Stimulated activated CD4-positive, alpha-beta T cell treated with anti-CD3 and anti-CD28 coated beads, Interleukin-4, amount 100 ng/mL, for 4 hours (primary cell): ENCODE measurements at places on chromosomes 5 and 9.

DNA sequence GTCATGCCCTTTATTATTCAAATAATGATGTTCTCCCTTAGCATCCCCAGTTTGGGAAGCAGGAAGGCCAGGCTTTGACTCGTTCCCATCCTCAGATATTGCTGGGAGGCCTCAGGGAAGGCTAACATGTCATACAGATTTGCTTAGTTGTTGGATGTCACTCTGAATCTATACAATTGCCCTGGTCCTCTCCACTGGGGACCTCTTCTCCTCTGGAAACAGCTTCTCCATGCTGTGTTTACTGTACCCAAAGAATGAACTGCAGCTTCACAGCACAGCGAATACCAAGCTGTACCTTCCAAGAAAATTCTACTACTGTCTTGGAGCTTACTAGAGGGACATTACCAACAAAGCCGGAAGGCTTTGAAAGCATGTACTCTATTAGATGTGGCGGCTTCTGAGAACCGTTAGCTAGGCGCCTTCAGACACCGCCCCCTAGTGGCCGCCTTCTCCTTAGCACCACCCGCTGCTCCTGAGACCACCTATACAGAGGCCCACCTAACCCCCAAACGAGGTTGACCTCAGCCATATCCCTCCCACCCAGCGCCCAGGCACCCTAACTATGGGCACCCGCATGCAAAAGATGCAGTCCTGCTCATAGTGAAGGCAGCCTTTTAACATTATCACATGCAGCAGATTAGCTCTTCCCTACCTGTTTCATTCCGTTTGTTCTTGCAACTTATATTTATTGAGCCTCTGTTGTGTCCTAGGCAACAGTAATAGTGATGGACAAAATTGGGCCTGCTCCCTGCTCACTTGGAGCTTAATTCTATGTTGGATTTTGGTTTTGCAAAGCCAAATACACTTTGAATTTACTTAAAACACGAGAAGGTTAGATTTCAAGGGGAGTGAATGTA, 34.9 kb upstream of the FOXI1 start:
- no peak for DNase-seq

DNA sequence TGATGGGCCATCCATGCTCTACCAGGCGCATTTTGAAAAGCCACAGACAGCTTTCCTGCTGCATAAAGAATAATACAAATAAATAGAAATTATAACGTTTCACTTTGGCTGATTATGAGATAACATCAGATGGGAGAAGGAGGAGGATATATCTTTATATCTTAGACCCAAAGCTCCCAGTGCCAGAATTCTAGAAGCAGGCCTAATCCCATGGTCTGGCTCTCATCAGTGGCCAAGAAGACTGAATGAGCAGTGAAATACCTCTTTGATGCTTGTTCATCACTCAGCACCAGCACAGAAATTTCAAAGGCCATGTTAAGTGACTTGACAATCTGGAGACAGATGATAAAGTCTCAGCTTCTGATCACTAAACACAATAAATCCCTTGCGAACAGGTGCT, 107.6 kb downstream of the PPP2R2B start:
- DNase-seq = no peak

DNA sequence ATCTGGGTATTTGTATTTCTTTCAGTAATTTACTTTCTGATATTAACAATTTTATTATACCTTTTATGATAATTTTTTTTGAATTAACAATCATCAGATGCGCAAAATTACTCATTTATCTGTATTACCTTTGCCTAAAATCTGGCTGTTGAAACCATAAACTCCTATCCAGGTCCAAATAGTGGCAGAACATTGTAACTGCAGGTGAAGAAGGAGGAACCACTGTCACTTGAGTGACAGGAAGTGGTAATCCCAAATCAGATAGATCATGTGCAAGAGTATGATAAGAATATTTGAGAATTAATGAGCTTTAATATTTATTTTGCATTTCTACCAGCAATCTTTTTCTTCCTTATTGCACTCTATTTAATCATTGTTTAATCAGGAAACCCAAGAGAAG, 139.3 kb upstream of the TLE4 start:
- no peak for DNase-seq

GRCh38 chr5:35316611-35317274, 86.5 kb upstream of the PRLR start:
- DNase-seq = no peak

- DNase-seq = no peak
These were observed 2.9 kb downstream of the ANKDD1B start for GRCh38 chr5:75614176-75614575.

DNA sequence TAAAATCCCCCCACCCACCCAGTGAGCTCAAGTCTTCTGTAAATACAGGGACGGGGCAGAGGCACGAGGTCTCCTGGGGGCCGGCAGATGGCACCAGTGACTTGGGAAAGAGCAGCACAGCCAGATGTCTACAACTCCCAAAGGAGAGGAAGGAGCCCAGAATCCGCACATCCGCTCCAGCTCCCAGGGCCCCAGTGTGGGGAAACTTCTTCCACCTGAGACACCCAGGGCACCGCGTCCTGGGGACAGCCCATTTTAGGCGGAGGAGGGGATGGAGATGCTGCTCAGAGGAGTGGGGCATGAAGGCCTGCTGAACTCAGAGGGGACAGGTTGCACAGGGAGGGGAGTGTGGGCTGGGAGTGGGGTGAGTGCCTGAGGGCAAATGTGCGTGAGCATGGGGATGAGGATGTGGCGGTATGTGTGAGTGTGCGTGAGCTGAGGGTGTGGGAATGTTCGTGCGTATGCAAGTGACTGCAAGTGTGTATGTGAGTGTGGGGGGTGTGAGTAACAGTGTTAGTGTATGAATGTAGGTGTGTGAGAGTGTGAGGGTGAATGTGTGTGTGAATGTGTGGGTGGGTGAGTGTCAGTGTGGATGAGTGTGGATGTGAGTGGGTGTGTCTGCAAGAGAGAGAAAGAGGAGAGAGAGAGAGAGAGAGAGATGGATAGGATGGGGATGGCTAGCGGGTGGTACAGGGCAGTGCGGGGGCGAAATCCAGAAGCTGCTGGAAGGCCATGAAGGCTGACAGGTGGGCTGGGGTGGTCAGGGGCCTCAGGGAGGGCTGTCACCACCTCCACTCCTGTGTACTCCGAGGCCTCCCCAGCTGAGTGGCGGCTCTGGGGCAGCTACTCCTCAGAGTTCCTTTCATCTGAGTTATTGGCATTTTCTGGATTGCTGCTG, 63.5 kb downstream of the DUSP1 start:
- no peak for DNase-seq

DNA sequence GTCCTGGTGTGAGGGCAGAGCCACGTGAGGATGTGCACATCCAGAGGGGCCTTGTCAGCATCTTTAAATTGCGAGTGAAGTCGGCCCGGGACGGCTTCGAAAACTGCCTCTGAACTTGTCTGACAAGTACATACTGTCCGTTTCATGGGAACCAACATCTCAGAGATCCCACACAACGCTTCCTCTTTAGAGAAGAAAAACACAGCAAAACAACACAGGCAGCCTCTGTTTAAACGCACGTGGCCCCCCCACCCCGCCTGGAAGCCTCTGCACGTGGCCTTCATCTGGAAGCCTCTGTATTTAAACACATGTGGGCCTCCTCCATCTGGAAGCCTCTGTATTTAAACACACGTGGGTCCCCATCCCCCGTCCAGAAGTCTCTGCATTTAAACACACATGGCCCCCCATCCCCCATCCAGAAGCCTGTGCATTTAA, 29.2 kb downstream of the CEP72 start:
- DNase-seq = no peak
